ENCODE measurements at places on chromosomes 5 and 9.

DNA sequence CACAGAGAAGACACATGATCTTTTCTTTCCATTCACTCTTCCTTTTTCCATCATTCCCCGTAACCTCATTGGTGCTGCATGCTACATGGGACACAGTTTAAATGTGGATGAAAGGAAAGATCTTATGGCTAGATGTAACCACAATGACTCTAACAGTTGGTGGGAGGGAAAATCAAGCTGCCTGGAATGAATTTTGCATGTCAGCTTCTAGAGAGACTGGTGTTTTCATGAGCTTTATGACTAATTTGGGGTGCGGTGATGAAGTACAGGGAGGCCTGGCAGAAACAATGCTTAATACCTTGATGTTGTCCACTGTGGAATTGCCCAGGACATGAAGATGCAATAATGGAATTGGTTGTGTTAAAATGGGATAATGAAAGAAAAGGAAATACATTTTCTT, 55.9 kb upstream of the MYO10 start:
- no peak for DNase-seq

DNA sequence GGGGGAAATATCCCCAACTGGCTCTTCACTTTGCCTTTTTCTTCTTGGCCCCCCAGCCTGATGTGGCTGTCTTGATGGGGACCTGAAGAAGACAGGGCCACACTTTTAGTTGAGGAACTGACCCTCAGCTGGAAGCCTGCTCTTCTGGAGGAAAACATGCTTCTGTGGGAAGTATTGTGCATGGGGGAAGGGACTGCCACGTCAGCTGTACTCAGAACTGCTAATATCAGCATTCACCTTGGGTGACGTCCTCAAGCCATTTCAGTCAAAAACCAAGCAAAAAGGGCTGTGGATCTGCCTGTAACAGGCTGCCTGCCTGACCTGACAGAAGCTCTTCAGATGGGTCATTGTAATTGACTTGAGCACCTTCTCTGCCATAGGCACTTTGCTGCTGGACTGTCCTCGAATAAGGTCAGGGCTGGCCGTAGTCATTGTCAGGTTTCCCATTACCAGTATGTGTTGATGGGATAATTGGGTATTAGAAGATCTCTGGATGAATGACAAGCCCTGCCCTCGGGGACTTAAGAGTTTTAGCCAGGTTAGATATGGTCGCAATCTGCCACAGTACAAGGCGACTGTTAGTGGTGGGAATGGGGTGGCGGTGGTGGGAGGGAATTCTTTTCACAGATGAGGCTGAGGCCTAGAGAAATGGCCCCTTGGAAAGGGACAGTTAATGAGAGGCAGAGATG, 10.4 kb downstream of the RAI14 start:
- no peak for DNase-seq

GRCh38 chr5:43412156-43412555, at the start of gene CCL28:
CCL28 (minus strand) TSS chr5:43412391; CDS start chr5:43412316, 75 bp downstream.
- DNase-seq: no peak

- DNase-seq: no peak
These were observed 409.3 kb upstream of the CLINT1 start for GRCh38 chr5:158268286-158268685.

DNA sequence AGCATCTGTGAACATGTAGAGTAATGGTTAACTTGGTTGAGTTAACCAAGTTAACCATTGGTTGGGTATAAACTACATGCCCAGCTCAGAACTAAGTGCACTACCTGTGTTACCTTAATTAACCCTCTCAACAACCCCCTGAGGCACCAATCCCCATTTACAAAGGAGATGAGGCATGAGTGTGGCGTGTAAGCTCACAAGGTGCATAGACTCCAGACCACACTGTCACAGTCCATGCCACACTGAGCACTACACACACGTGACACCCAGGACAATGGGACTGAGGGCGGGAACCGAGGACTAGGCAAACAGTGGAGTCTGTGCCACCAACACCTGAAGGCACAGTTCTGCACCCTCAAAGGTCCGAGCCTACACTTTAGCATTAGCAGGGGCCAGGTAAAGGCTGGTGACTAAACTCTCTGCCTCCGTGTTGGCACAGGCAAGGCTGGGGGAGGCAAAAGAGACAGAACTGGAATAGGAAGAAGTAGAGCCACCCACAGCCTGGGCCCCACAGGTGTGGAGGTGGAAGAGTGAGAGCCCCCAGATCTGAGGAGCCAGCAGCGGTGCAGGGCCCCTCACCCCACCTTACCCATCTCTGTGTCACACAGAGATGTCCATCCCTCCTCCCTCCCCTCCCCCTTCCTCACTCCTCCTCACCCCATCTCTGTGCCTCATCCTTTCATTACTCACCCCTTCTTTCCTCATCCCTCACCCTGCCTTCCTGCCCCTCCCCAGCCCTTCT, 2.2 kb upstream of the DNAJB5 start:
- DNase-seq: no peak

- DNase-seq: peak; percentile 65
These were observed 126.5 kb downstream of the MYO10 start for GRCh38 chr5:16809395-16810207.

DNA sequence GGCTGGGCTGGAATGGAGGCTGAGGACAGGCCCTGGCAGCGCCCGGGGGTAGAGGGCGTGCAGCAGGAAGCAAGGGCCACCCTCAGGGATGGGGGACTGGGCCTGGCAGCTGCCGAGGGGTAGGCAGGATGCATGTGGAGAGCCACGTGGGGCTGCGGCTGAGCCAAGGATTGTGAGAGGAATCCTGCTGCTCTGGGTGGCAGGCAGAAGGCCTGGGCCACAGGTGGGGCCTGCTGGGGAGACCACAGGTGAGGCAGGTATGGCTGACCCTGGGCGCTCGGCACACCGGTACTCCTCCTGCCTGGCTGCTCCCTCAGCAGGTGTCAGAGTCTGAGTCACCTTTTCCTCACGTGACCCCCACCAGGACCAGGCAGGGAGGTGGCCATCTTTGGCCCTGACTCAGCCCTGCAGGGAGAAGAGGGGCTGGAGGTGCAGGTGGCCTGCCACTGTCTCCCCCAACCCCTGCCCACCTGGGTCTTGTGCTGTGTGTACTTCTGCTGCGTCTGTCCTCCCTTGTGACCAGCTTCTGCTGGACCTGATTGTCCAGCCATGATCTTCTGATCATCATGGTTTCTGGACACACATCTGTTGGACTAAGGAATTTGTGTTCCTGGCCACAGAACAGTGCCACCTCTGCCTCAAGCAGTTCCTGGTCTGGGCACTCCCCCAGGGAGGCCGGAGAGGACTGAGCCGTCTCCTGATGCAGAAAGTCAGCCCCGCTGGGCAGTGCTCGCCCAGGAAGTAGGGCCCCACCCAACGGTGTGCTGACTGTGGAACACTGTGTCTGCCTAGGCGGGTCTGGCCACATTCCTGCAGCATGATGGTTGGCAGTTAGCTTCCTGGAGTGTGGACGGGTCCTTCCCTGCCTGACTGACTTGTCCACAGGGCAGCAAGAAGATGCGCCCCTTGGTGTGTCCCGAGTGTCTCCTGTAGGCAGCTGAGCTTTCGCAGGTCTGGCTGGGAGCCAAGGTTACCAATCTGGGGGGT, 6.4 kb downstream of the ARRDC1 start:
- peak; percentile 99 for DNase-seq

- peak; percentile 64 for DNase-seq
These were observed 272.2 kb downstream of the AUH start for GRCh38 chr9:91089405-91090129.

GRCh38 chr9:116059466-116059865, 94.1 kb upstream of the PAPPA start:
- DNase-seq: no peak

- no peak for DNase-seq
These were observed 151.7 kb downstream of the TTC39B start for GRCh38 chr9:15155323-15155722.

DNA sequence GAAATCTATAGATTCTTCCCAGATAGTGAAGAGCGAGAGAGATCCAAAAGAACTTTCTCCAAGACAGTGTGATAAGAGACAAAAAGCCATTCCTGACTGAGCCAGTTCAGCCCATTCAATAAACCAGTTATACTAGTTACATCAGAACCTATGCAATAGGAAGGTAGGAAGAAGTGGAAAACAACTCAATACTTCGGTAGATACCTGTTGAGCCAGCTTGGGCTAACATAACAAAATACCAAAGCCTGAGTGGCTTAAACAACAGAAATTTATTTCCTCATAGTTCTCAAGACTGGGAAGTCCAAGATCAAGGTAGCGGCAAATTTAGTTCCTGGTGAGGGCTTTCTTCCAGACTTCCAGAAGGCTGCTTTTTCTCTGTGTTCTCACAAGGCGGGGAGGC, 214.5 kb upstream of the GRAMD2B start:
- DNase-seq: peak; percentile 10

DNA sequence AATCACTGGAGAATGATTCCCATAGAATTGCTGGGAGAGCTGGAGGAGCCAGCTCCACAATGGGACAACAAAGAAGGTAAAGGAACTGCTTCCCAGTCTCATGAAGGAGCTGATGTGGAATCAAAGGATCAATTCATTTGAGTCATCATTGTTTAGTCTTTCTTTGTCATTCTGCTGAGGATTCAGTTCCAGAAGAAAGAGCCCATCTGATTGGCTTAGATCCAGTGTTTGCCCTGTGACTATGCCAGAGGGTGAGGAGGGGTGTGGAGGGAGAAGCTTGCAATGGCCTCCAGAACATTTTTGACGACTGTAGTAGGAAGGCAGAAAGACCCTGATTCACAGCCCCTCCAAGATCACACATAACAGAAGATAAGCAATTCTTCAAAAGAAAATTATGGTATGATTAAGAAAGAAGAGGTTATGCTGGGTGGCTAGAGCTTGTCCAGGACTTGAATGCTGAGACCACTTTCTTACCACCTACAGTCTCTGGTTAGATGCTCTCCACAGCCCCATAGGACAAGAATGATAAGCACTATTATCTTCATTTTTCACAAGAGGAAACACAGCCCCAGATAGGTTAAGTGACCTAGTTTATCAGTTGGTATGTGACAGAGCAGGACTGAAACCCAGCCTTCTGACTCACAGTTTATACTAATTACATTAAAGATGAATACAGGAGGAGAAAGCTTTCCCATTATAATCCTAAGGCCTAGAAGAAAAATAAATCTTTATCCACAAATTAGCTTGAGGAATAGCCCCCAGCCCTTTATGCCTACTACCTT, 363.1 kb downstream of the PRELID2 start:
- DNase-seq: peak; percentile 67

DNA sequence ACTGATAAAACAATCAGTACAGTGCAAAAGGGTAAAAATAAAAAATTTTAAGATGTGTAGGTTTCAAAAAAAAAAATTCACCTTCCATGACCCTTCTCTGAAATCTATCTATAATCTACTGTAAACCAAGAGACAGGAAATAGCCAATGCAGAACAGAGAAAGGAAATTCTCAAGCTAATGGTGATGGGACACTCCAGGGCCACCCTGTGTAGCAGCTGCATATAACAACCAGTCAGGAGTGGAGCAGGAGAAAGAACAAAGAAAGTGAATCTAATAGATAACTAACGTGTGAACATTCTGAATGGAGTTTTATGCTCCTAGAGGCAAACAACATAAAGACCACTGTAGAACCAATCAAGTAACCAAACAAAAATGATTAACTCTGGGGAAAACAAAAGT, 16.6 kb downstream of the SPTLC1 start:
- DNase-seq: no peak

GRCh38 chr5:165714598-165714997, 2209.2 kb downstream of the MAT2B start:
- no peak for DNase-seq

- DNase-seq: no peak
These were observed 32.2 kb upstream of the MCTP1 start for GRCh38 chr5:95317085-95317484.

DNA sequence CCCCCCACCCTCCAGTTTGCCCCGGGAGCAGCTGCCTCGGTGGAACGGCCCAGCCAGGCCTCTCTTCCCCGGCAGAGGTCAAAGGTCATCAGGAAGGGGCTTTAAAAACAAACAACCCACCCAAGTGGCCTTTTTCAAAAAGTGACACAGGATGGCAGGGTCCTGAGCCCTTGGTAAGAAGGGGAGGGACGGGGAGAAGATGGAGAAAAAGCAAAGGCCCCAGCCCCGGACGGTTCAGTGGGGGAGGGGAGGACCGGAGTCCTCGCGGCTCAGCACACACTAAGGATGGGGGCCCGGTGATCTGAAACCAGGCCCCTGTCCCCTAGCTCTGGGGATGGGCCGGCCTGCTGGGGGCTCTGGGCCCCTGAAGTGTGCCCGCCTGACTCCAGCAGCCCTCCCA, 1.1 kb downstream of the PRRX2 start:
- no peak for DNase-seq

- no peak for DNase-seq
These were observed 64.7 kb upstream of the NFIL3 start for GRCh38 chr9:91488341-91488740.

GRCh38 chr5:142670804-142671203, 15.1 kb downstream of the FGF1 start:
- no peak for DNase-seq

DNA sequence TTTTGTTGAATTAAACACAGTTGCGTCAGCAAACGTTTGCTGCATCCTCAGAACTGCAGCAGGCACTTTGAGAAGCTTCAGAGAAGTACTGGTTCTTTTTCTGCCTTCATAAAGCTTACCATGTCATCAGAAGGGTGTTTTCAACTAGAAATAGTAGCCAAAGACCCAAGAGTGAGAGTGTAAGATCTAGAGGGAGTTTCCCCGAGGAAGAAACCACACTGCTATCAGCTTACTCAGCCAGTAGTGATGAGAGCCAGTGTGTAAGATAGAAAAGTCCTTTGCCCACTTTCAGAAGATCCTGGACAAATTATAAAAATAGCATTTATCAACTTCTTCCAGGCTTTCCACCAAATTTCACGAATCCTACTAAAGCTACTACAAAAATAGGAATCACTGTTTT, 154.5 kb downstream of the PAPPA start:
- no peak for DNase-seq

- DNase-seq: no peak
These were observed 12.5 kb upstream of the FOXE1 start for GRCh38 chr9:97840521-97840920.

- no peak for DNase-seq
These were observed 1091.1 kb upstream of the DMAC1 start for GRCh38 chr9:8890695-8891094.

- no peak for DNase-seq
These were observed 187.2 kb upstream of the ZNF462 start for GRCh38 chr9:106675780-106676179.

All from T47D (cell line).